ENCODE measurements at places on chromosomes 6 and 20.

DNA sequence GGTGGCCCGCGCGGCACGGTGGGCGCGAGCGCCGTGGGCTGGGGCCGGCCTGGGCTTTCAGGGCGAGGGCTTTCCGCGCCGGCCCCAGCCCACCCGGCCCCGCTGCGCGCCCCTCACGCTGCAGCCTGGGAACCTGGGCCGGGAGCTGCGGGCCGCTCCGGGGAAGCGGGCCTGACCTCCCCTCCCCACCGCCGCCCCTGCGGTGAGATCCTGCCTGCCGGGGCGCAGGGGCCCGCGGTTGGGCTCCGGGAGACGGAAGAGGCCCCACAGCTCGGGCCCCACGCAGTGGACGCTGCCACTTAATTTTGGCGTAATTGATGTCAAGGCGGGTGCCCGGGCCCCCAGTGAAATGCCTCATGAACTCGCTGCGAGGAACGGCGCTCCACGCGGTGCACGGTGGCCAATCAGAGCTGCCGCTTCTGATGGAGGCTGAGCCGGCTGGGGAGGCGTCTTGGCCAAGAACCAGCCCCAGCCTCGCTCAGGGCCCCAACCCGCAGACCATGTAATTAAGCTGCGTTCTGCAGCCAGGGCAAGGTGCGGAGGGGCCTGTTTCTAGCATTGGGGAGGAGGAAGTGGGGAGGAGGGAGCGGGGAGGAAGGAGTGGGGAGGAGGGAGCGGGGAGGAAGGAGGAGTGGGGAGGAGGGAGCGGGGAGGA lies 96.1 kb upstream of the BHLHE23 start:
- no peak for DNase-seq

DNA sequence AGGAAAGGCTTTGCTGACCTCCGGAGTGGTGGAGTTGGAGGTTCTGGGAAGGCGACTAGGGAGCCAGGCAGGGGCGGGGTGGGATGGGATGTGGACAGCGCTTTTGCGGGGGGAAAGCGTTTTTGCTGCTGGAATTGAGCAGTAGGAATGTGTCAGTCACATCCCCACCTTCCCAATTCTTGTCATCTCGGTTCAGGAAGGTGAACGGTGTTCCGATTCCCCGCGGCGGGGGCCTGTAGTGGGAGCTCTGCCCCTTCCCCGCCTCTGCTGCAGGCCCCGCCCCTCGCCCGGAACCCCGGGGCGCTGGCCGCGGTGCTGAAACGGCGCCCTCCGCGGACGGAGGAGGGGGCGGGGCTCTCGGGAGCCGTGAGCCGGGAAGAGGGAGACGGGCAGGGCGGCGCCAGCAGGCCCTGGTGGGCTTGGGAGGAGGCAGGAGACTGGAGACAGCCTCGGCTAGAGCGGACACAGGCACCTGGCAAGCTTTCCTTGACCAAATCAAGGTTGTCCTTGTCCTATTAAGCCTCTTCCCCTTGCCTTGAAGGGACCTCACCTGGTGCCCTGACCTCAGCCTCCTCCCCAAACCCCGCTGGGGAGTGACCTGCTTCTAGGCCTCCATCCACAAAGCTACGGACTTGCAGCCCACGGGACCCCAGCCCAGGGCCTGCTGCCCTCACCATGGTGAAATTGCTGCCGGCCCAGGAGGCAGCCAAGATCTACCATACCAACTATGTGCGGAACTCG lies at the start of gene LHFPL5:
Gene LHFPL5 (plus strand): TSS at position 357 of the 741 bp plus-strand sequence. CDS start 319 bp downstream, at position 676.
- DNase-seq = no peak

DNA sequence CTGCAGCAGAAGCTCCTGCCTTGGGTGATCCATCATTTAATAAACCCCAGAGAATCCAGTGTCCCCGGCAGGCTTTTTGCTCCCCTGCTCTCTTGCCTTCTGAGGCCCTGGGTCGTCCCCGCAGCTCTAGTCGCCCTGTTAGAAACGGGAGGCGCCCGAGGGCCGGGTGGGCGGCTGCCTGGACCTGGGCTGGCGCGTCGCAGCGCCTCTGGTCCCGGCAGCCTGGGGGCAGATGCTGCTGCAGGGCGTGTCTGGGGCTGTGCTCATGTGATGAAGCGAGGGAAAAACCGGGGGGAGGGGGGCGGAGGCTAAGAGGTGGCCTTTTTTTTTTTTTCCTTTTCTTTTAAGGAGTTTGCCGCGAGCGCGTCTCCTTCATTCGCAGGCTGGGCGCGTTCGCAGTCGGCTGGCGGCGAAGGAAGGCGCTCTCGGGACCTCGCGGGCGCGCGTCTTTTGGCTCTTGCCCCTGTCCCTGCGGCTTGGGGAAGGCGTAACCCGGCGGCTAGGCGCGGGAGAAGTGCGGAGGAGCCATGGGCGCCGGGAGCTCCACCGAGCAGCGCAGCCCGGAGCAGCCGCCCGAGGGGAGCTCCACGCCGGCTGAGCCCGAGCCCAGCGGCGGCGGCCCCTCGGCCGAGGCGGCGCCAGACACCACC lies 394 bp downstream of the AKAP12 start:
- DNase-seq = no peak

DNA sequence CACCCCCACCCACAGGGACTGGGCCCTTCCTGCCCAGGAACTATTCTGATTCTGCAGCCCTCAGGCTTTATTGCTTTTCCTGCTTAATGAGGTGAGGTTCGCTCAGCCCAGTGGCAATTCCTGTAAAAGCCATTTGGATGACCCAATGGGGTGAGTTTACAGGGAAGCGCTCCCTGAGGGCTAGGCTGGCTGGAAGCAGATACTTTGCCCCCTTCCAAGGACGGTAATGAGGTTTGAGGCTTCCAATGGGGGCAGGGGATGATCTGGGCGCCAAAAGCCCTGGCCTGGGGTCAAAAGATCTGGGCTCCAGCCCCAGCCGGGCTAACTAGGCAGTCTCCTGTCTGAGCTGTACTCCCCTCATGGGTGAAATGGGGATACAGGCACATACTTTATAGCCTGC lies 41.8 kb downstream of the RIPOR3 start:
- DNase-seq = no peak

- peak; percentile 66 for DNase-seq
Measured at GRCh38 chr6:149246691-149247384, 70.7 kb upstream of the TAB2 start.

- DNase-seq = no peak
Measured at GRCh38 chr6:8993111-8993510, 557.8 kb upstream of the SLC35B3 start.

All from GM12878 (cell line).